ENCODE measurements at places on chromosomes 7 and 10.

- no peak for DNase-seq
These were observed 1.0 kb downstream of the CACNA2D1 start for GRCh38 chr7:82442492-82443035.

- DNase-seq: no peak
These were observed 64.2 kb upstream of the COL1A2 start for GRCh38 chr7:94330269-94331020.

DNA sequence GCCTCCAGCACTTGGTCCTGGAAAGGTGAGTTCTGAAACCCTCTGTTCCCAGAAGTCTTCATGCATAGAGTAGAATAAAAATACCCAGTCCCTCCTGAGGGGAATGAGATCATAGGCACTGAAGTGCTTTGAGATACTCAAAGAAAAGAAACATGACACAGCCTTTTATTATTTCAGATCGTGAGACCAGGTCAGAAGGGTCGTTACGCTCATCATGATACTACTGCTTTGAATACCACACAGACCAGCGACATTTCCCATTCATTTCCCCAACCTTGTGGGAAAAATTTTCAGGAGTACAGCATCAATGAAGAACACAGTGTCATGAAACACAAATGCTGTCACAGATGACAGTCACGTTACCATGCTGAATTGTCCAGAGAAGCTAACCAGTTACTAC is 15.0 kb downstream of the CLRN3 start:
- DNase-seq: no peak

- no peak for DNase-seq
These were observed 2.4 kb upstream of the MKI67 start for GRCh38 chr10:128128582-128128981.

DNA sequence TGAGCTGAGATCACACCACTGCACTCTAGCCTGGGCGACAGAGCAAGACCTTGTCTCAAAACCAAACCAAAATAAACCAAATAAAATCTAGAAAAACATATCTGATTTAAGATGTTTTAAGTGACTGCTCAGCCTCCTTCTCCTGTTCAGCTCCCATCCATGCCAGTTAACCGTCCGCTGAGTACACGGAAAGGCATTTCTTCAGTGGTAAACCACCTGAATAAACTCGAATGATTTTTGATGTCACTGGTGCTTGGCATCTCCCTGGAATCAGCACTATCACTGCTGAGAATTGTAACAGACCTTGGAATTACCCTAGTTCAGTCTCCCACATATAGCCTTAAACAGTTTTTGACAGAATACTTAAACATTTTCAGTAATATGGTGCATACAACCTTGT is 24.1 kb upstream of the NRCAM start:
- no peak for DNase-seq

GRCh38 chr10:70418229-70418628 is 14.3 kb downstream of the EIF4EBP2 start:
- peak; percentile 93 for DNase-seq

Measured in HCEC 1CT (cell line).